ENCODE measurements at places on chromosomes 4 and X. TPM values are rescaled to one million over a fixed set of nuclear protein-coding genes. Genes with fewer than 3 reads are reported as not detected.

RHOXF2 gene
- total RNA-seq, result not detected

RPL9 gene
- 868 TPM for total RNA-seq

EGF gene
- not detected for total RNA-seq

VEGFC gene
- not detected for total RNA-seq

TRPC5OS gene
- not detected for total RNA-seq

ARR3 gene
- total RNA-seq, result not detected

PRRG1 gene
- total RNA-seq, result not detected

GYG2 gene
- total RNA-seq, result not detected

GPRIN3 gene
- total RNA-seq, result 51.1 TPM

ARMCX1 gene
- total RNA-seq, result 0.12 TPM

DNA sequence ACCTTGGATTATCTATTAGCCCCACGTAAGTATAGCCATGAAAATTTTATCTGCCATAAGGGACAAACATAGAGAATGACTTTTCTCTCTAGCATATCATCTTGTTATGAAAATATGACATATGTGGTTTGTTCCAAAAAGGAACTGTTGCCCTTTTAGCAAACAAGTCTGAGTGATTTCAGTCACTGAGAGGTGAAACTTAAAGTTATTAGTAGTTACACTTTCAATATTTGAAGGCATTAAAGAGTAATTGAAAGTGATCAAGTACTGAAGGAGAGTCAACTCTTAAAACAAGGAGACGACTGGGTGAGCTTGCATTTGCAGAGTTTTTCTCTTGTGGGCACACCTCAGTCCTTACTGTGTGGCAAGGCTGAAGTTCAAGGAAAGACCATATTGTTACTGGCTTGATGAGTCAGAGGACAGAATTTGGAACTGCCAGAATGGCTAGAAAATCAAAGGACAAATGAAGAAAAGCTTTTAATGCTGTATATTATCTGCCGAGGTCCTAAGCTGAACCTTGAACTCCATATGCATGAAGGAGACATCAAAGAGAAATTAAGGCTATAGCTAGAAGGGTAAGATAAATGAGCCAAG lies 205.1 kb upstream of the EMCN start:
- no peak for DNase-seq
- H3K27ac ChIP-seq, result no peak overlapping the region
- H3K4me3 ChIP-seq, result no peak overlapping the region
- no peaks in the 10 kb centered on the region for H3K4me1 ChIP-seq
- H3K36me3 ChIP-seq, result no peaks in the 10 kb centered on the region

DNA sequence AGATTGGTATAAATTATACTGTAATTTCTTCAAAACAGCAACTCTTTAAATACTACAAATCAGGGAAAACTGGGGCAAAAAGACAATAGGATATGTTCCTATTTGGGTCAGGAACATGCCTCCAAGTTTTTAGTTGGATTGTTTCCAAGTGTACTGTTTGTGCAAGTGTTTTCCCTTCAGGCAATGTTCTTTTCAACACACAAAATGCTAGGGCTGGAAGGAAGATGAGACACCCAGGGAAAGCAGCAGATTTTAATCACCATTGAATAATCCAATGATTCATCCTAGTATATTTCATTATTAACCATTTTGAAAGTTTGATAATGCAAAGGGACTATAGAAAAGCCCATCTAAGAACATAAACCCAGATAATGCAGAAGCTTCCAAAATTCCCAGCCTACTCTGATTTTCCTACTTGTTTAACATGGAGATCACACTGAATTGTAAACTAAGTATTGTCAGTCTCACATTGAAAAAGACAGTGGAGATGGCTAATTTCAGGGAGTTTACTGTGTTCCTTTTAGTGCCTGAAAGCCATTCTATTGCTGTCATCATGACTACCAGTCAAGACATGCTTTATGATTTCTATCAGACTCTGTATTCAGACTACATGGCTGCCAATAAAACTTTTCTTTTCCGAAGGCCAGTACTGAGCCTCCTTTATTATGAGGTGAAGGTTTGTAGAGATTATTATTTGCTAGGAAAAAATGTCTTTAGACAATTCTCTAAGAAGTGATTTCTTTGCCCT lies 38.6 kb downstream of the COL4A6 start:
- no peaks in the 10 kb centered on the region for H3K27me3 ChIP-seq
- no peak overlapping the region for H3K27ac ChIP-seq
- no peaks in the 10 kb centered on the region for H3K36me3 ChIP-seq

GRCh38 chr4:12674184-12674583 lies 810.0 kb downstream of the RAB28 start:
- H3K27ac ChIP-seq, result no peak overlapping the region
- H3K4me1 ChIP-seq, result no peaks in the 10 kb centered on the region
- no peak overlapping the region for H3K4me3 ChIP-seq

- H3K27me3 ChIP-seq, result peaks cover 3% of the 10 kb centered on the region
- no peaks in the 10 kb centered on the region for H3K36me3 ChIP-seq
- H3K4me1 ChIP-seq, result no peaks in the 10 kb centered on the region
These were observed 93.3 kb downstream of the PHOX2B start for GRCh38 chr4:41655177-41655576.

GRCh38 chr4:794900-795725 lies 30.8 kb downstream of the CPLX1 start:
- H3K27me3 ChIP-seq, result peaks cover 47% of the 10 kb centered on the region
- peaks cover 42% of the 10 kb centered on the region for H3K4me1 ChIP-seq
- no peak overlapping the region for H3K4me3 ChIP-seq
- DNase-seq, result no peak
- H3K27ac ChIP-seq, result no peak overlapping the region

DNA sequence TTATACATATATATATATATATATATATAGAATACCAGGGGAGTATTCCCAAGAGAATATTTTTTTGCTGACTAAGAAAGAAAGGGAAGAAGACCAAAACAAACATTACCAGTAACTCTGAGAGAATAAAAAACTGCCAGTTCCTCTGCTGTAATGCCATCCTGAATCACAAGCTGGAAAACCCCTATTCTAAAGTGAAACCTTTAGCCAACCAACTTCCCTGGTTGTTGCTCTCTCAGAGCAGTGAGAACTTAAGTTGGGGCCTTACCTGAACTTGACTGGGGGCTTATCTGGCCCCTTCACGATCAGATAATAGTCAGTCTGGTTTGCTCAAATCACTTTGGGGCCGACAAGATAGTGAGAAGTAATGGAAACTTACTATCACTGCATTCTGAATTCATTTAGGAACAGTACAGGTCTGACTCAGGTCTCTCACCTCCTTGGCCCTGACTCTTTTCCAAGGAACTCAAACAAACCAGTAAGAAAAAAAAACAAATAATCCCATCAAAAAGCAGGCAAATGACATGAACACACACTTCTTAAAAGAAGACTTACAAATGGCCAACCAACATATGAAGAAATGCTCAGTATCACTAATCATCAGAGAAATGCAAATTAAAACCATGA lies 62.5 kb downstream of the CD40LG start:
- H3K36me3 ChIP-seq, result peaks cover 41% of the 10 kb centered on the region
- peaks cover 47% of the 10 kb centered on the region for H3K4me1 ChIP-seq
- H3K4me3 ChIP-seq, result no peak overlapping the region
- peak overlapping the region; percentile 85 for H3K27ac ChIP-seq

- peak overlapping the region; percentile 81 for H3K4me3 ChIP-seq
- peaks cover 3% of the 10 kb centered on the region for H3K27me3 ChIP-seq
- H3K36me3 ChIP-seq, result peaks cover 25% of the 10 kb centered on the region
- H3K27ac ChIP-seq, result peak overlapping the region; percentile 83
These were observed 1.3 kb downstream of the NOP14 start for GRCh38 chr4:2961811-2962441.

DNA sequence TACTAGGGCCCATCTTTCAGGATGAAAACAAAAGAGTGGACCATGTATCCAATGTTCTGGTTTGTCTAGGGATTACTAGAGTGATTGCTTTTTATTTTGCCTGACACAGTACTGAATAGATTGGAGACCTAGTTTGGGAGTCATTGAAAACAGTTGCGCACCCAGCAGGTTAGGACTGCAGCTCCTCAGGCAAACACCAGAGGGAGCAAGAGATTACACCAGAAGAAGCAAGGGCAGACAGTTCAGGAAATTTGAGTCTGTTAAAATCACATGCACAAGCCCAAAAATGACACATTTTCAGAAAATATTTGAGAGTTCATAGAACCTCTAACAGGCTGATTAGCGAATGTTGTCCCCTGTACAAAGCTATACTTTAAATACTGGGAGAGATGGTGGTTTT lies 55.6 kb downstream of the CYLC1 start:
- no peak overlapping the region for H3K4me3 ChIP-seq
- no peak overlapping the region for H3K27ac ChIP-seq
- no peaks in the 10 kb centered on the region for H3K4me1 ChIP-seq
- H3K27me3 ChIP-seq, result no peaks in the 10 kb centered on the region

- no peaks in the 10 kb centered on the region for H3K4me1 ChIP-seq
- H3K27me3 ChIP-seq, result no peaks in the 10 kb centered on the region
- no peak for DNase-seq
- no peaks in the 10 kb centered on the region for H3K36me3 ChIP-seq
These were observed 586.1 kb downstream of the FSTL5 start for GRCh38 chr4:161577579-161578301.

DNA sequence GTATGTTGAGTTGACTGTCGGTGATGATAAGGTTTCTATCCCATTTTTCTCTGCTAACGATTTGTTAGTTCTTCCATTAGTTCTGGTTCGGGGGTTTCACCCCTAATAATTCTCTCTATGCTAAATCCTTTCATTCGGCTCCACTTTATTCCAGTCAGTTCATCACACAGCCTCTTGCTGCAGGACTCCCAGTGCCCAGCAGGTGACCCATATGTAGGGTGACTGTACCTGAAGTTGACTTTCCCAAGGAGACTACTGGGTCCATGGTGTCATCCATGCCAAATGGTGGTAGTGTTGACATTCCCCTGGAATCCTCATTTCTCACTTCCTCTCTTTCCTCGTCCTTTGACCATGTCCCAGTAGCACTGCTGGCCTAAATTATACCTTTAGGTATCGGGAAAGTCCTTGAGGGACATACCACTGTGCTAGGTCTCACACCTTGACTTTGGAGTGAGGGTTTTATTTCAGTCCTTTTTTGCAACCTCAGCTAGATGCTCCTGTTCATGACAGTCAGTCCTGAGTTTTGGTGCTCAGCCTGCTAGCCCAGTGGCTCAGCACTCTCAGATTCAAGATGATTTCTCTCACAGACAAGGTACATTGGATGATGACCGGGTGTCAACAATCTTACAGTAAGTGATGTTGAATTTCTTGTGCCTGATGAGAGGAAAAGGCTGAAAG lies 105.1 kb upstream of the ARHGAP24 start:
- H3K4me3 ChIP-seq, result no peak overlapping the region
- no peak overlapping the region for H3K27ac ChIP-seq
- DNase-seq, result no peak
- H3K4me1 ChIP-seq, result no peaks in the 10 kb centered on the region
- H3K36me3 ChIP-seq, result no peaks in the 10 kb centered on the region

- H3K27me3 ChIP-seq, result peaks cover 39% of the 10 kb centered on the region
- H3K36me3 ChIP-seq, result peaks cover 1% of the 10 kb centered on the region
- H3K27ac ChIP-seq, result no peak overlapping the region
- peaks cover 4% of the 10 kb centered on the region for H3K4me1 ChIP-seq
- no peak for DNase-seq
These were observed 22.3 kb upstream of the NAT8L start for GRCh38 chr4:2036866-2037265.

GRCh38 chr4:2932321-2932950 lies 30.8 kb downstream of the NOP14 start:
- no peaks in the 10 kb centered on the region for H3K27me3 ChIP-seq
- H3K4me1 ChIP-seq, result peaks cover 41% of the 10 kb centered on the region
- peak overlapping the region; percentile 94 for H3K27ac ChIP-seq
- no peak for DNase-seq

- no peak overlapping the region for H3K27ac ChIP-seq
- no peak for DNase-seq
- no peaks in the 10 kb centered on the region for H3K27me3 ChIP-seq
- H3K4me3 ChIP-seq, result no peak overlapping the region
These were observed 133.5 kb upstream of the NUDT6 start for GRCh38 chr4:123055943-123056342.

- H3K4me3 ChIP-seq, result no peak overlapping the region
- H3K4me1 ChIP-seq, result no peaks in the 10 kb centered on the region
- H3K27ac ChIP-seq, result no peak overlapping the region
- H3K27me3 ChIP-seq, result no peaks in the 10 kb centered on the region
These were observed 98.8 kb downstream of the ADRA2C start for GRCh38 chr4:3864742-3865721.

DNA sequence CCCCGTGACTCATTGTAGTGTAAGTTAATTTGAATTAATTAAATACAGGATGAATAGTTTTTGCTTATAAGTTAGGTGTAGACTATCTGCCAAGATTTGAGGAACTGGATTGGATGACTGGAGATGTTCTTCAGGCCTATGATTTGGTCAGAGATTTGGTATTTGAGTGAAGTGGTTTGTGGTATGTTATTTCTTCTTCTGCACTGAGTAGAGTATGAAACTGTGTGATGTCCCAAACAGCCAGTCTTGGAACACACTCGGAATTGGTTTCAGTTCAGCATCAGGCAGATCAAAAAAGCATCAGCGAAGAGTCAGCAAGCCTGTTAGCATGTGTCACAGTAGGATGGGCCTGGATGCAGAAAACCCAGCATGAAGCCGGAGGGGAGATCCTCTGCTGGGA lies 294.1 kb downstream of the ARHGAP10 start:
- H3K27ac ChIP-seq, result no peak overlapping the region
- no peak overlapping the region for H3K4me3 ChIP-seq
- no peaks in the 10 kb centered on the region for H3K4me1 ChIP-seq

DNA sequence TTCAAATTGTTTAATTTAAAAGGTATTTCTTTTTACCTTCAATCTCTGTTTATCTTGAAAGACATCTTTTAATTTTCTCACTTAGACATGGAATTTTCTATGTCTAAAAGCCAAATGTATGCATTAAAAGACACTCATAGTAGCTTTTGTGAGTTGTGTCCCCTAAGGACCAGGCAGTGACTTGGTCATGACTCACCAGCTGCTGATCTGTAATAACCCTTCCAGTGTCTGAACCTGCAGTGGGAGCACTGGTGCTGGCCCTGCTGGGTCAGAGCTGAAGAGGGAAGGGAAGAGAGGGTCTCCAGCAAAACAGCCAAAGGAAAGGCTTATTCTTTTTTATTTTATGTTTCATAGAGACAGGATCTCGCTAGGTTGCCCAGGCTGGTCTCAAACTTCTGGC lies 31.1 kb upstream of the SH3D19 start:
- H3K36me3 ChIP-seq, result no peaks in the 10 kb centered on the region
- H3K4me1 ChIP-seq, result no peaks in the 10 kb centered on the region
- H3K27me3 ChIP-seq, result peaks cover 21% of the 10 kb centered on the region
- H3K4me3 ChIP-seq, result no peak overlapping the region
- DNase-seq, result no peak

GRCh38 chr4:80270321-80270720 lies 3.9 kb downstream of the FGF5 start:
- no peak for DNase-seq
- peaks cover 20% of the 10 kb centered on the region for H3K4me1 ChIP-seq
- H3K4me3 ChIP-seq, result no peak overlapping the region
- H3K27ac ChIP-seq, result no peak overlapping the region

GRCh38 chr4:137905930-137906329 lies 336.2 kb downstream of the SLC7A11 start:
- no peaks in the 10 kb centered on the region for H3K4me1 ChIP-seq
- H3K4me3 ChIP-seq, result no peak overlapping the region
- H3K27ac ChIP-seq, result no peak overlapping the region
- H3K36me3 ChIP-seq, result no peaks in the 10 kb centered on the region

- no peaks in the 10 kb centered on the region for H3K27me3 ChIP-seq
- no peak overlapping the region for H3K27ac ChIP-seq
- no peak overlapping the region for H3K4me3 ChIP-seq
- no peak for DNase-seq
- peaks cover 24% of the 10 kb centered on the region for H3K36me3 ChIP-seq
These were observed 21.5 kb downstream of the SLC9A7 start for GRCh38 chrX:46737462-46737861.

- peaks cover 56% of the 10 kb centered on the region for H3K4me1 ChIP-seq
- H3K4me3 ChIP-seq, result no peak overlapping the region
- H3K27me3 ChIP-seq, result no peaks in the 10 kb centered on the region
- no peak for DNase-seq
These were observed 11.4 kb downstream of the MCUB start for GRCh38 chr4:109571494-109571893.
